Hematopoietic multipotent progenitor cell treated with erythropoietin and hydrocortisone succinate and interleukin-3 and kit ligand, for 4 days (in vitro differentiated cells): ENCODE measurements at places on chromosomes 1 and 21.

DNA sequence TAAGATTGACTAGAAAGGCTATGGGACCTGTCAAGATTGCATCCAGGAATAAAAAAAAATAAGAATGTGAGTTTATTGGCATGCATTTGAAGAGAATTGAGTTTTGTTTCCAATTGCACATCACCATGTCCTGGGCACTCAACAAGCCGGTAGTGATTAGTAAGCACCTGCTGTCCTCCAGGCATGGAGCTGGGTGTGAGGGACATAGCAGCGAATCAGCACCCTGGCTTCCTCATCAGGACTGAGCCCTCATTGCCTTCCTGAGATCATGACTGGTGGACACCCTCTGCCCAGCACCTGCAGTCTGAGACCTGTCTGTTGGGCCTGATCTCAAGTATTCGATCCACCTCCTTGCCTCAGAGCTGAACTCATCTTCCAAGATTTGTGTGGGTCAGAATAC lies 26.8 kb downstream of the S100A6 start:
- DNase-seq = no peak

DNA sequence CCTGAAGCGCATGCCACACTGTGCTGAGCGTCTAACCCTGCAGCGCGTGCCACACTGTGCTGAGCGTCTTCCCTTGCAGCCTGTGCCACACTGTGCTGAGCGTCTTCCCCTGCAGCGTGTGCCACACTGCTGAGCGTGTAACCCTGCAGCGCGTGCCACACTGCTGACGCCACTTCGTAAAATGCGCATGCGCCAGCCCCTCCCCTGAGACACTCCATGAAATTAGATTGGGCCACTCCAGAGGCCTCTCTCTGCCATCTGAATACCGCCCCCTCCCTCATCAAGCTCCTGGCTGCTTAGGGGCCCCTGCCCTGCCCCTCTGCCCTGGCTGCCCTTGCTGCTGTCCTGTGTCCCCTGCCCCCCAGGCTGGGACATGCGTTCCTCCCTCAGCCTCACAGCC lies 84.8 kb downstream of the POFUT2 start:
- no peak for DNase-seq

DNA sequence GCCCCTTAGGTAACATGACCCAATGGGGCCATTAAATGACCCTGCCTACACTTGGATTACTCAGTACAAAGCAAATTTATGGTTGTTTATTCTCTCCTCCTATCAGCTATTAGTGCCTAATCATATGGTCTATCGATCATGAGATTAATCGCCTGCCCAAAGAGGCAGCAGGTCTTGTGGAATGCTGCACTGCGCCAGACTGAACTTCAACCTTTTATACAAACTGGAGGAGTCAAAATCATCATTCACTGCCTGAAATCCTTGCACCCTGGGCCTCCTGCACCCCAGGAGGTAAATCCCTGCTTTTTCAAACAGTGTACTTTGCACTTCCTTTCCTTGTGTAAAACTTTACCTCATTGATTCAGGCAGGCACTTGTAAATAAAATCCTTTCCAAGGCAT lies 69.7 kb downstream of the NFIA start:
- no peak for DNase-seq

DNA sequence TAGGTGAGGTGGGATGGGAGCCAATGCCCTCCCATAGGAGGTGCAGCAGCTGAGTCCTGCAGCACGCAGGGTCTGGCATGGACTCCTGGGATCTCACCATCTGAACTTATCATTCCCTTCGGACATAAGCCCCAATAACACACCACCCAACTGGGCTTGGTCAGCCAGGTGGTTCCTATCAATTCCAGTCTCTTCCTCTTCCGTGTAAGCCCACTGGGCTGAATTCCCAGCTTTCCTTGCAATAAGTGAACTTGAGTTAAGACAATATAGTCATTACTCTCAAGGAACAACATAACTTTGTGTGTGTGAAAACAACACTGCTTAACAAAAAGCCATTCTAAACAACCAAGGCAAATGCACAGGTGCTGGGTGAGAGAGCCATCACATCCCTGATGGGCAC lies 86.6 kb upstream of the EDN2 start:
- no peak for DNase-seq

DNA sequence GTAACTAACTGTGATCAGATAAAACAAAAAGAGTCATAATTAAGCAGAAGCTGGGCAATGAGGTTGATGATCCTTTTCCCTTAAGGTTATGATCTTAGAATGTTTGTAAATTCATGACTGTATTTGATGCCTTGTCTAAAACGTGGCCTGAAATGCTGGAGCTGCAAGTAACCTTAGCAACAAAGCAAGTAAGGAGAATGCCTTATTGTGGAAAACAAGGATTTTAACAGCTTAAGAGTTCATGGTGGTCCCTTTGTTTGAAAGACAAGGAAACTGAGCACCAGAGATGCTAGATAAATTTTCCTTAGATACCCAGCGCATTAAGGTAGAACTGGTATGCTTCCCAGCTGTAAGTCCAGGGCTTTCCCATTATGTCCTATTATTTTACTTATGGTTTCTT lies 25.7 kb upstream of the XPR1 start:
- peak; percentile 7 for DNase-seq

DNA sequence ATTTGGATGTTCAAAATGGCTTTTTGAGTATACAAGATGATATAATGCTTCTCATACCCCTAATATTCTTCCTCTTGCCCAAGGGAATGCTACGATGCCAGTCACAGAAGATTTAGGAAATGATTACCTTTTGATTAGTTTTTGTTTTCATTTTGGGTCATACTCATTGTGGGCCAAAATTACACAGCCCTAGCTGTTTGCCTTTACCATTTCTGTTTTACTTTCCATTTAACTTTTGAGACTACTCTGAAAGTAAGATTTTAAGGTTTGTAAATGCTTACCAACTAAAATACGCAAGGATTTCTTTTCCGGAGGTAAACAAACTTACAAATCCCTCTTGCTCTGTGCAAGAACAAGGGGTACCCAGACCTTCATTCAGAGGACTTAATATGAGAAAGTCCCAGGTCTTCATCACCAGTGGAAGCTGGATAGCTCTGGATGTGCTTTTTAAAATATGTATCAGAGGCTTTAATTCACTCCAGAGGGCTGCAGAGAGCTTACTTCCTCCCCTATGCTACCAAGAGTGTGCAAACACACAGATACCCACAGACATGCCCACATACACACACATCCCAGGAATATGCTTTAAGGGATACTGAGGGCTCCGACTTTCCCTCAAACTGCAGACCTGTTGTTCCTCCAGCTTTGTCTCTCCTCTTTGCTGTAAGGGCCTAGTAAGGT lies 631.4 kb downstream of the SMYD3 start:
- no peak for DNase-seq

DNA sequence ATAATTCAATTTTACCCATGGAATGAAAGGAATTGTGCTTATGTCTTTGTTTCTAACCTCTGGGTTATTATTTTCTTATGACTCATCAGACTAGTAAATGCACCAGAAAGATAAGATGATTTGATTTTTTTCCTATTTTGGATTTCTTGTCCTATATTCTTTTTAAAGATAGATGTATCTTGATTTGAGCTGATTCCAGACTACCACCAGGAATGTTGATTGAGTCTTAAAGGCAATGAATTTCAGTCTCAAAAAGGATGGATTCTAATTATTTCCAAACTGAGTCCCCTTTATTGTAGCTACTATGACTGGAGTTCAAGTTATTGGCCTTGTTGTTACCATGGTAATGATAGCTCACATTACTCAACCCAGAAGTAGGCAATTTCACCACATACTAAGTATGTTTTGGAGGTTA lies 95.8 kb upstream of the RGS4 start:
- DNase-seq = no peak

DNA sequence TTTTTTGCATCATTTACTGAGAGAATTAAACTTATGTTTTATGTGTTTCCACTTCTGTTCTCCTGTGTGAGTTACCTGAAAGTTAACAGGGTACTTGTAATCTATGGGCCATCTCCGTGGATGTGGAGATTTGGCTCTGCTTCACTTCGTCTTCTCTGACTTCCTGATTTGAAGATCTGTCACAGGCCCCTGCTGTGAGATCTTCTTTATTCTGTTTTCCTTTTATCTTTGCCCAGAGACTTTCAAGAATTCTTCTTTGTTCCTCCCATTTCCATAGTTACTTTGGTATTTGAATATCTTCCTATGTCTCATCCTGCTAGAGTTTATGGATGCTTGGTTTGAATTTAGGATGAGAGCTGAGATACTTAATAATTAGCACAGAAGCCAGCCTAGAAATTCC lies 35.4 kb upstream of the PKN2 start:
- DNase-seq = no peak

- DNase-seq = peak; percentile 87
Observed at GRCh38 chr1:108897865-108898720, 21.3 kb downstream of the GPSM2 start.

- DNase-seq = no peak
Observed at GRCh38 chr1:39103328-39104157, 77.4 kb downstream of the NDUFS5 start.

- peak; percentile 81 for DNase-seq
Observed at GRCh38 chr1:3453203-3453761, 1.2 kb upstream of the ARHGEF16 start.

DNA sequence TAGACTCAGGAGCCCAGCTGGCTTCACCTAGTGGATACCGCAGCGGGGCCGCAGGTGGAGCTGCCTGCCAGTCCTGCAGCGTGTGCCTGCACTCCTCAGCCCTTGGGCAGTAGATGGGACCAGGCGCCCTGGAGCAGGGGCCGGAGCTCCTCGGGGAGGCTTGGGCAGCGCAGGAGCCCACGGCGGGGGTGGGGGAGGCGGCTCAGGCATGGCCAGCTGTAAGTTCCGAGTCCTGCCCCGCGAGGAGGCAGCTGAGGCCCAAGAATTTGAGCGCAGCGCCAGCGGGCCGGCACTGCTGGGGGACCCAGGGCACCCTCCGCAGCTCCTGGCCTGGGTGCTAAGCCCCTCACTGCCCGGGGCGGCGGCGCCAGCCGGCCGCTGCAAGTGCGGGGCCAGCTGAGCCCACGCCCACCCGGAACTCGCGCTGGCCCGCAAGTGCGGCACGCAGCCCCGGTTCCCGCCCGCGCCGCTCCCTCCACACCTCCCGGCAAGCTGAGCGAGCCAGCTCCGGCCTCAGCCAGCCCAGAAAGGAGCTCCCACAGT lies 30.9 kb downstream of the UTP25 start:
- no peak for DNase-seq

- DNase-seq = no peak
Observed at GRCh38 chr1:108059945-108060344, 95.0 kb upstream of the VAV3 start.

DNA sequence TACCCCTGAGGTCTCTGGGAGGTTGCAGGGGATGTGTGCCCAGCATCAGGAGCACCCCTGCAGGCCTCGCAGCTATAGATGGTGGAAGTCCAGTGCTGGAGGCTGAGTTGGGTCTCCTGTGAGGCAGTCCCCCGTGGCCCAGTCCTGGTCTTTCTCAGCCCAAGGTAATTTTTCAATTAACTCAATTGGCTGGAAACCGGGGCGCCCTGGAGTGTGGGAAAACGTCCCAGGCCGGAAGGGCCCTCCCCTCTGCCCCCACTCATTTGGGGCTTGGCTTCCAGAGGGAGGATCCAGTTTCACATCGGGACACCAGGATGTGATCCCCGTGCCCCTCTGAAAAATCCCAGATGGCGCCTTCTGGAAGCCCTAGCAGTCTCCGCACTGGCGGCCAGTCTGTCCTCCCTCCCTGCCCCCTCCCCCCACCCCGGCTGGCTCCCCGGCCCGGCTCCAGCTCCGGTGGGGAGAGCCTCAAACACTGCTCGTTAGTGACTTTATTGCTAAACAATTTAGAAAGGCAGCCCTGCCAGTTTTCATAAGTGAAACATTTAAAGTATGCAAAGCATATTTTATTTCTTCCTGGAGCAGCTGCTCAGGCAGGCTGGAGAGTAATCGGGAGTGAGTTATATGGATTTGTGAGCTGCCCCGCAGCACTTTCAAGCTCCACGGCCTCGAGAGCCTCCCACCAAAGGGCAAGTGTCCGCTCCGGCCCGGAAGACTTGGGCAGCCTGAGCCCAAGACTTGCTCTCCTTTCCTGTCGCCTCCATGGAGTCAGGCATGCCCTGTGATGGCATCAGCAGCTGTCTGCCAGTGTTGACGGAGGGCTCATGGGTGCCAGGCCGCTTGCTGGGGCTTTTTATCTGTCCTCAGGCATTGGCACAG lies 208.2 kb upstream of the TMEM51 start:
- no peak for DNase-seq

GRCh38 chr1:223780949-223781348 lies 64.8 kb downstream of the TP53BP2 start:
- DNase-seq = no peak

DNA sequence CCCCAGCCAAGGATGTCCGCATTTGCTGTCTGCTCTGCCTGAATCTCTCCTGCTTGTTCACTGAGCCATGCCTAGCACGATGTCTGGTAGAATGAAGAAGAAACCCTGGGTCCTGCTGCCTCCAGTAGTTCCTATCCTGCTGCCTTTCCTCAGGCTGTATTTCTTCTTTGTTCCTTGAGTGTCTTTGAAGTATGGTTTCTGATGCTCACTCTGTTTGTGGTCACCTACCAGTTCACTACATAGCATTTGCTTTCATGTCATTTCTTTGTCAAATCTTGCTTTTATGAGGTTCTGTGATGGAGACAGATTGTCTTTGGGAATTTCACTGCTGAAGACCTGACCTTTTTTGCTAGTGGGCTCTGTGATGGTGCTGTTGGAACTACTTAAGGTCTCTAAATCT lies 5.9 kb downstream of the UCK2 start:
- no peak for DNase-seq
